ENCODE measurements at places on chromosomes 4 and X. TPM values are rescaled to one million over a fixed set of nuclear protein-coding genes. Genes with fewer than 3 reads are reported as not detected.

GRCh38 chr4:140061659-140062289 lies 92.2 kb downstream of the MAML3 start:
- no peak for DNase-seq
- no peak overlapping the region for H3K4me3 ChIP-seq
- H3K27ac ChIP-seq, result peak overlapping the region; percentile 3
- H3K36me3 ChIP-seq, result no peaks in the 10 kb centered on the region

DNA sequence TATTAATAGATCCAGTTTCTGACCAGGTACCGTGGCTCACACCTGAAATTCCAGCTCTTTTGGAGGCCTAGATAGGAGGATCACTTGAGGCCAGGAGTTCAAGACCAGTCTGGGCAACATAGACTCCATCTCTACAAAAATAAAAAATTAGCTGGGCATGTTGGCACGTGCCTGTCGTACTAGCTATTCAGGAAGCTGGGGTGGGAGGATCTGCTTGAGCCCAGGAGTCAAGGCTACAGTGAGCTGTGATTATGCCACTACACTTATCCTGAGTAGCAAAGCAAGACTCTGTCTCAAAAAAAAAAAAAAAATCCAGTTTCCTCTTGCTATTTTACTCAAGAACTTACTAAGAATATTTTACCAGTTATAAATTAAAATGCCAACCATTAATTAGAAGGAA lies 91.7 kb downstream of the SLC10A6 start:
- no peaks in the 10 kb centered on the region for H3K4me1 ChIP-seq
- no peak overlapping the region for H3K4me3 ChIP-seq
- peaks cover 4% of the 10 kb centered on the region for H3K27me3 ChIP-seq
- DNase-seq, result no peak
- H3K27ac ChIP-seq, result no peak overlapping the region
- H3K36me3 ChIP-seq, result no peaks in the 10 kb centered on the region

GRCh38 chr4:154511981-154512380 lies 20.4 kb upstream of the DCHS2 start:
- H3K27me3 ChIP-seq, result peaks cover 32% of the 10 kb centered on the region
- no peak overlapping the region for H3K4me3 ChIP-seq
- DNase-seq, result no peak
- no peaks in the 10 kb centered on the region for H3K36me3 ChIP-seq
- no peak overlapping the region for H3K27ac ChIP-seq

DNA sequence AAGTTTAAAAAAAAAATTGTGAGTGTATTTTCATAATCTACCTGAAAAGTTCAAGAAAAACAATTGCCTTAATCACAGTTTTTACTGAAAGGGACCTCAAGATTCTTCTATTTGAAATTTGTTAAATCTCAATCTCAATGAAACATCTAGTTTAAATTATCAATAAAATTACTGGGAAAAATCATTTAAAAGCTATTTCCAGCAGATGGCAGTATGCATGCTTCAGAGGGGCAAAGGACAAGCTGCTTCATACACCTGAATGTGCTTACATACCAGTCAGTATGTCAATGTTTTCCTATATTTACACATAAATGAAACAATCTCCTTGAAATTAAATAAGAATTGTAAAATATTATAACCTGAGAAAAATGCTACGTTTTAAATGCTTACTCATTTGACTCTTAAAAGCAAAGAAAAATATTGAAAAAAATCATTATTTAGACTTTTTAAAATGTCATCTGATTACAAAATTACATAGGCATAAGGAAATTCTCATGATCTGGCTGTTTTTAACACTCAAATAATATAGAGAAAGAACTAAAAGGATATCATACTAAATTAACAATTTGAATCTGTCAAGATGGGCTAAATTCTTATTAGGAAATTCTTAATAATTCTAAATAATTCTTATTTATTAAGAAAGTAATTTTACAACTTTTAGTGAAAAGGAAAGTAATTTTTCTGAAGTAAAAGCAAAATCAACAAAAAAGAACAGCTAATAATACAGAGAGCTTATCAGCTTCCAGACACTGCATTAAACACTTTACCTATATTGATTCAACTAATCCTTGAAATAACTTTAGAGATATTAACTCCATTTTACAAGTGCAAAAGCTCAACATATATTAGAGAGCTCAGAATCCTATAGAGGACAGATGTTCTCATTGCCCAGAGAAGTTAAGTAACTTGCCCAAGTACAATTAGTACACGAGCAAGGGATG lies 242.1 kb downstream of the ADAMTS3 start:
- H3K4me3 ChIP-seq, result no peak overlapping the region
- H3K27me3 ChIP-seq, result peaks cover 10% of the 10 kb centered on the region
- H3K36me3 ChIP-seq, result no peaks in the 10 kb centered on the region
- no peak overlapping the region for H3K27ac ChIP-seq
- no peaks in the 10 kb centered on the region for H3K4me1 ChIP-seq

Gene CTAG1B
- total RNA-seq, result not detected

Measured in activated naive CD8-positive, alpha-beta T cell treated with anti-CD3 and anti-CD28 coated beads for 36 hours (primary cell).